ENCODE measurements at places on chromosomes 2 and 18.
A peak's percentile ranks its signal among the peaks of the same experiment; 100 is the strongest.

DNA sequence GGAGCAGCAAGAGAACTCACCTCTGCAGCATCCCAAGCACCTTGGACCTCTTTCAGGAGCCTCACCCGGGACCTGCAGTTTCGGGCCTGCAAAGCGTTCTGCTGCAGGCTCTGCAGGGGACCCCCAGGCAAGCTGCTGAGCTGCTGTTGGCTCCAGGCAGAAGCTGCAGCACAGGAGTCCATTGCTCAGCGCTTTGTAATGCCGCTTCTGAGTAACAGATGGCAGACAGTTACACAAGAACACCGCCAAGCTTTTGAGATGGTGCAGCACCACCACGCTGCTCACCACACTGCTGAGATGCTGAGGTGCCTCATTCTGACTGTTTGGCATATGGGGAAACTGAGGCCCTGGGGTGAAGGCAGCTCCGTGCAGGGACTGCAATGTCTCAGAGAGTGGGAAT lies 1.9 kb upstream of the GALNT14 start:
- peak; percentile 23 for DNase-seq

DNA sequence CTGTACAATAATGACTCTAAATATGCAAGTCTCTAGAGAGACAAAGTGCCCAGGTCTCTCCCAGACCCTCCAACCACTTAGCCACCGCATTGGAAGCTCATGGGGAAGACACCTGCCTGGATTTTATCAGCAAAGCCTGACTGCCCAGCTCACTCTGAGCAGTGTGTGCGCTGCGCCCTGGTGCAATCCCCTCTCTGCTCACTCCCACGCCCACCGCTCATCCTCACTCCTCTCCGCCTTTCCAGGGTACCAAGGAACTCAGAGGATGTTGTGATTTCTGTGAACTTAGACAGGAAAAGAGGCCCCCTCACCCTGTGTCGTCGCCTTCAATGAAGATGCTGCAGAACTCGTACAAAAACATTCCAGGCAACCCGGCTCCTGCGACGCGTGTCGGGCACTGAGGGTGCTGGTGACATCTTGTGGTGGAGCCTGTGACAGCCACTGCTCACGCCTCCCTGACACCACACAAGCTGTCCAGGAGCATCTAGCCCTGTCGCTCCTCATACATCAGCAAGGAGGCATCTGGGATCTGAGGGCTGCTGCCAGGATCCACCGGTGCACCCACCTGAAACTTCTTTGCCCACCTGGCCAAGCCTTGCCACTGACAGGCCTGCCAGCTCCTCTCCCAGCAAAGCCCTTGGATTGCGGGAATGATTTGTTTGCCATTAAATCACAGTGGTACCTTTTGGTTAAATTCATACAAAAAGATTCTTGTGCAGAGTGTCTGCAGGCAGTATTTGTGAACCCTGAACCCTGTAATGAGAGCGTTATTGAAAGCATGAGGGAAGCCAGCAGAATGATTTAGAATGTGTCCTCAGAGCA lies 220.4 kb downstream of the ZNF516 start:
- no peak for DNase-seq

- DNase-seq, result peak; percentile 51
Measured at GRCh38 chr18:68623342-68623741, 91.6 kb downstream of the TMX3 start.

DNA sequence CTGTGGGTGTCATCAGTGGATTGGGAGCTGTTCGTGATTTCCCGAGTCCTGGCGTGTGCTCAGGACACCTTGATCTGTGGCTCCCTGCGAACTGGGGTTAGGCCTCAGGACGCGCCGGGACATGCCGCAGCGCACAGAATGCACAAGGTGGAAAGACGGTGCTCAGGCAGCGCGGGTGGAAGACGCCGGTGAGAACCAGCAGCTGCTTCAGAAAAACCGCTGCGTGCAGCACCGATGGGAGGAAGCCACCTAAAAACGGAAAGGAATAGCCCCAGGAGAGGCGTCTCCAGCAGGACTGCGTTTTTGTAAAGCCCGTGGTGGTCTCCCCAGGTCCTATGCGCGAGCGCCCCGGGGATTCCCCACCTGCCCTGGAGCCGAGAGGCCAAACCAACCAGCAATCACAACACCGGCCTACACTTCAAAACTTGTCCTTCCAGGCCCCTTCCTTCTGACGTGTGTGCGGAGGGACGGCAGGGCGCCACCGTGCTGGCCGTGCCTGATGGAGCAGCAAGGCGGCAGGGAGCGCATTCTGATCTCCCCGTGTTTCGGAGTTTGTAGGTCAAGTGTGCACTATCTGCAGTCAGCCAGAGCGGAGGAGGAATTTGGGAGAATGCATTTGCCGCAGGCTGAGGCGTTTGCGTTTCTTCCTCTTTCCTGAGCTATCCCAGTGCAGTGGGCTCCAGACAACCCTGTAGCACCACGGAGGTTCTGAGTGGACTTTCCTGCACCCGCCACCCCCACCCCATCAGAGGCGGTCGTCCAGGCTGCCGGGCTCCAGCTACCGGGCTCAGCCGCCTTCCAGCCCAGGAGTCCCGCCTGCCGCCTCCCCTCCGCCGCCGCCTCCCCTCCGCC lies 32.2 kb downstream of the RTP5 start:
- DNase-seq, result no peak

DNA sequence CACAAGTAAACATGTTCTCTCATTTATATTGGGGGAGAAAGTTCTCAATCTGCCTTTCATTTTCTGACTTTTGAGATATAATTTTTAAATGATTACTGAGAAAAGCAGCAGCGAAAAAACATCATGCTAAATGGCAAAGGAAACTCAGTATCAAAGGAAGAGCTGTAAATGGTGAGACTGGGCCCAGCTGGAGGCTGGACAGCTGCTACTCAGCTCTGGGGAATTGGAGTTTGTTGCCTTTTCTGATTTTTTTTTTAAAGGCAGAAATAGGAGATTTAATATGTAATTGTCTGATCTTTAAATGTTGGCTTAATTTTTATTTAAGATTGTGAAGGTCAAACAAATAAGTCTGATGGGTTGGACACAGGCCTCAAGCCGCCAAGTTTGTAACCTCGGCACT lies 137.1 kb upstream of the TACR1 start:
- DNase-seq, result no peak

- no peak for DNase-seq
Measured at GRCh38 chr2:235898766-235899165, 269.4 kb downstream of the GBX2 start.

DNA sequence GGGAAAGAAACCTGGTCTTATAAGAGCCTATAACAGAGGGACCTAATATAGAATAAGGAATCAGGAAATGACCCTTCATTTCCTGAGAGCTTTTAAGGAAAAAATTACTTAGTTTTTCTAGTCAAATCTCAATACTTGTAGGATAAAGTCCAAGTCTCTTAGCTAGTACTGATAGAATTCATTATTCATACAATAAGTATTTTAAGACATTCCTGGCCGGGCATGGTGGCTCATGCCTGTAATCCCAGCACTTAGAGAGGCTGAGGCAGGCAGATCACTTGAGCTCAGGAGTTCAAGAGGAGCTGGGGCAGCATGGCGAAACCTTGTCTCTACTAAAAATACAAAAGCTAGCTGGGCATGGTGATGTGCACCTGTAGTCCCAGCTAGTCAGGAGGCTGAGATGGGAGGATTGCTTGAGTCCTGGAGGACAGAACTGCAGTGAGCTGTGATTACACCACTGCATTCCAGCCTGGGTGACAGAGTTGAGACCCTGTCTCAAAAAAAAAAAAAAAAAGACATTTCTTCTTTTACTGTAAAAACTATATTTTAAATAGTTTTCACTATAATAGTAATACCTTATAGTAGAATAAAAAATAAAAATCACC lies 3.2 kb downstream of the RAB3GAP1 start:
- peak; percentile 47 for DNase-seq

DNA sequence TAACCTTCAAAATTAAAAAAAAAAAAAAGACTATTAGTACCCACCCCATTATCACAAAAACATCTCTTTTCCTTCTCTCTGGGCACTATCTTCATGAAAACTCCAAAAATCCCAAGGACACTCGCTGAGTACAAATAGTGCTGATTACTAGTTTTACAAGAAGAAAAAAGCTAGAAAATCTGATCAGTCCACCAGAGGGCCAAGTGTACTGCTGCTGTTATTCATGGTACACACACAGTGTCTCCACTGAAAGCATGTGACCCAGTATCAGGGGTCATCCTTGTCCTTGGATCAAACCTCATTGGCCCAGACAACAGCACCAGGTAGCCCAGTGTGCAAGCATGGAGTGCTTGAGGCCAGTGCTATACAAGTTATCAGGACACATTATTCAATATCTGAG lies 382.7 kb upstream of the KLHL29 start:
- no peak for DNase-seq

DNA sequence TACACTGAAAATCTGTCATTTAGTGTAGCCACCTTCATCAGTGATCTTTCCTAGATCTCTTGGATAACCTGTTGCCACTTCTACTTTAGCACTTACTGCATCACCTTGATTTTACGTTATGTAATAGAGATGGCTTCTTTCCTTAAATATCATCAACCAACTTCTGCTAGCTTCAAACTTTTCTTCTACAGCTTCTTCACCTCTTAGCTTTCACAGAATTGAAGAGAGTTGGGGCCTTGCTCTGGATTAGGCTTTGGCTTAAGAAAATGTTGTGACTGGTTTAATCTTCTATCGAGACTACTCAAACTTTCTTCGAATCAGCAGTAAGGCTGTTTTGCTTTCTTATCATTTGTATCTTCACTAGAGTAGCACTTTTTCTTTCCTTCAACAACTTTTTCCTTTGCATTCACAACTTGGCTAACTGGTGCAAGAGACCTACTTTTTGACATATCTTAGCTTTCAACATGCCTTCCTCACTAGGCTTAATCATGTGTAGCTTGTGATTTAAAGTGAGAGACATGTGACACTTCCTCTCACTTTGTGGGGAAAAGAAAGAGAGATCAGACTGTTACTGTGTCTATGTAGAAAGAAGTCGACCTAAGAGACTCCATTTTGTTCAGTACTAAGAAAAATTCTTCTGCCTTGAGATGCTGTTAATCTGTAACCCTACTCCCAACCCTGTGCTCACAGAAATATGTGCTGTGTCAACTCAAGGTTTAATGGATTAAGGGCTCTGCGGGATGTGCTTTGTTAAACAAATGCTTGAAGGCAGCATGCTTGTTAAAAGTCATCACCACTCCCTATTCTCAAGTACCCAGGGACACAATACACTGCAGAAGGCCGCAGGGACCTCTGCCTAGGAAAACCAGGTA lies 99.6 kb downstream of the ATL2 start:
- no peak for DNase-seq

DNA sequence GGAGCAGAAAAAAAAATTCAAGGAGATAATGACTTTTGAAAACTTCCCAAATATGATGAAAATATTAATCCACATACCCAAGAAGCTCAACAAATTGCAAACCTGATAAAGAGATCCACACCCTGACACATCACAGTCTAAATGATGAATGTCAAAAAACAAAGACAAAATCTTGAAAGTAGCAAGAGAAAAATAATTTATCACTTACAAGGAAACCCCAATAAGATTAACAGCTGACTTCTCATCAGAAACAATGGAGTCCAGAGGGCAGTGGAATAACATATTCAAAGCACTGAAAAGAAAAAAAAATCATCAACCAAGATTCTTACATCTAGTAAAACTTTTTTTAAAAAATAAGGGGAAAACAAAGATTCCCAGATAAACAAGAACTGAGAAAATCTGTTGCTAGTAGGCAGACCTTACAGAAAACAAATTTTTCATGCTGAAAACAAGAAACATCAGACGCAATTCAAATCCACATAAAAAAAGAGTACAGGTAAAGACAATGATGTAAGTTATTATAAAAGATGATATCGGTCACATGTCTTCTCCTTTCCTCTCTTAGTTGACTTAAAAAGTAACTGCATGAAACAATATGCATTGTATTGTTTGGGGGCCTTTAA lies 21.3 kb downstream of the SLC66A2 start:
- DNase-seq, result no peak

GRCh38 chr2:218047536-218048225 lies 21.4 kb upstream of the RUFY4 start:
- no peak for DNase-seq

DNA sequence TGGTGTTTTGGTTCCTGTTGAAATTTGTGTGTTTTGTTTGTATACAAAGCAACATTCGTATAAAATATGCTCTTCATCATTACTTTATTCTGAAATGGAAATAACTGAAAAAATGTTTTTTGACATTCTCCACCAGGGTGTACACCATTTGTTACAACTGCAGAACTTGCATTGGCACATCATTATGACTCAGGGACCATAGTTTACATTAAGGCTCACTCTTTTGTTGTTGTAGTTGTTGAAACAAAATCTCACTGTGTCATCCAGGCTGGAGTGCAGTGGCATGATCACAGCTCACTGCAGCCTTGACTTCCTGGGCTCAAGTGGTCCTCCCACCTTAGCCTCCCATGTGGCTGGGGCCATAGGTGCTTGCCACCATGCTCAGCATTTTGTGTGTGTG lies 676.6 kb downstream of the TDRD15 start:
- DNase-seq, result no peak

- DNase-seq, result no peak
Measured at GRCh38 chr2:46435796-46436360, 43.5 kb upstream of the TMEM247 start.

- peak; percentile 15 for DNase-seq
Measured at GRCh38 chr2:64488050-64488974, 34.4 kb downstream of the LGALSL start.

DNA sequence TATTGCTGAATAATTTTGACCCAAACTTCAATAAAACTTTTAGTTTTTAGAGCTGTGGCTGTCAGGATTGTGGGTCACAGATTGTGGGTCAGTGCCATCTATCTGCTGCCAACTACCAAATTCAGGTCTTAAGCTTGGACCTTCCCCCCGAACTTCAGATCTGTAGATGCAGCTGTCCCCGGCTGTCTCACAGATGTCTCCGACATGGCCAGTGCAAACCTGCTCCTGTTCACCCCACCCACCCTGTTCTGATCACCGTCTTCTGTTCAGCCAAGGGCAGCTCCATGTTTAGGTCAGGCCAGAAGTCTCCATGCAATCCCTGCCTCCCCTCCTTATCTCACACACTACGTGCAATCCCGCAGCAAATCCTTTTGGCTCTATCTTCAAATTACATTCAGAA lies 175.0 kb downstream of the PRKCE start:
- DNase-seq, result no peak

GRCh38 chr2:138035608-138036217 lies 71.4 kb downstream of the HNMT start:
- peak; percentile 36 for DNase-seq

GRCh38 chr2:123870206-123870880 lies 154.7 kb upstream of the CNTNAP5 start:
- no peak for DNase-seq

DNA sequence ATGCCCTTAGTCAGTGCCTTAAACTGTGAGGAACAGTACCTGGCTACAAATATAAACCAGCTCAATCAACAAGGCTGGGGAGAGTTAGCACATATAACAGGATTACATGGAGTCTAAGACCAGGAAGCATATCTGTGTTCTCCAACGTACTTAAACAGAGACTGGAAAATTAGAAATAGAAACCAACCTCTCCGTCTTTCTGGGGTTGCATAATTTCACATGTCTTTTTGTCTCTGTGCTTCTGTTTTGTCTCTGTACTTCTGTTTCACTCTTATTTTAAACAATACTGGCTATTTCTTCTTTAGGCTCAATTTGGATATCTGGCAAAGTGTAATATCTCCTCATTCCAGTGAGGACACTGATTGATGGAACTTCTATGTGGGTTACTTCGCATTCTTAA lies 749.0 kb upstream of the ZEB2 start:
- DNase-seq, result no peak

GRCh38 chr2:126038861-126039260 lies 617.1 kb upstream of the GYPC start:
- DNase-seq, result no peak

GRCh38 chr2:203394519-203395227 lies 66.5 kb downstream of the ABI2 start:
- no peak for DNase-seq
